Natural killer cell (primary cell): ENCODE measurements at places on chromosomes 5 and 9. TPM values are rescaled to one million over a fixed set of nuclear protein-coding genes. Genes with fewer than 3 reads are reported as not detected.

- no peak overlapping the region for H3K4me3 ChIP-seq
- H3K36me3 ChIP-seq: no peaks in the 10 kb centered on the region
- no peaks in the 10 kb centered on the region for H3K4me1 ChIP-seq
- H3K27me3 ChIP-seq: no peaks in the 10 kb centered on the region
- H3K27ac ChIP-seq: no peak overlapping the region
Observed at GRCh38 chr5:33258553-33258952, 182.2 kb upstream of the TARS1 start.

- H3K4me1 ChIP-seq: no peaks in the 10 kb centered on the region
- H3K27me3 ChIP-seq: no peaks in the 10 kb centered on the region
- no peaks in the 10 kb centered on the region for H3K36me3 ChIP-seq
- no peak for DNase-seq
Observed at GRCh38 chr9:7237473-7238246, 479.9 kb downstream of the KDM4C start.

DNA sequence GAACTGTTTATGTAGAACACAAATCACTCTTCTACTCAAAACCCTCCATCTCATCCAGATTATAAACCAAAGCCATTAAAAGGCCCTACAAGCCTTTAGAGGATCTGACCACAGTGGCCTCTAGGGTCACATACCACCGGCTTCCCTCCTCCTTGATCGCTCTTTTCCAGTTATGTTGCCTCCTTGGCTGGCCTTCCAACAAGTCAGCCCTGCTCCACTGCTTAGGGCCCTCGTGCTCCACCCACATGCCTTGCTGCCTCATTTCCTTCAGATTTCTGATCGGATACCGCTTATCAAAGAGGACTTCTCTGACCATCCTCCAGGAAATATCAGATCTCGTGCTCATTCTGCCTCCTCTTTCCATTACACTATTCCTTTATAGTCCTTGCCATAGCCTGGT, 139.4 kb upstream of the RAI14 start:
- no peaks in the 10 kb centered on the region for H3K27me3 ChIP-seq
- H3K36me3 ChIP-seq: no peaks in the 10 kb centered on the region
- no peak for DNase-seq
- H3K4me3 ChIP-seq: no peak overlapping the region

Gene CCL21
- not detected for total RNA-seq
